ENCODE measurements at places on chromosomes 16 and 17.
A peak's percentile ranks its signal among the peaks of the same experiment; 100 is the strongest.

DNA sequence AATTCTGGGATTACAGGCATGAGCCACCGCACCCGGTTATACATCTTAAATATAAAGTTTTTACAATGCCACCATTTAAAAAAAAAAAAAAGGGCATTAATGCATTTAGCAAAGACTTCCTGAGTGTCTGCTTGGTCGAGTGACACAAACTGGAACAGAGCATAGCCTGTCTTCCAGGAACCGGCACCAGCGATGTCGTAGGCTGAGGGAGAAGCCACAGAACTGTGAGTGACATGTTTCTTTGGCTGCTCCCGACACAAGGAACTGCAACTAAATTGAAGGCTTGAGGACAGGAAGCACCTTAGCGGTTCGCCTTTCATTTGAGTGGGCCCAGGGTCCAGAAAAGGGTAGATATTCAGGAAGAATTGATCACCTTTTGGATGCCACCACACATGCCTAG, 717.8 kb downstream of the MAF start:
- DNase-seq: peak; percentile 35

DNA sequence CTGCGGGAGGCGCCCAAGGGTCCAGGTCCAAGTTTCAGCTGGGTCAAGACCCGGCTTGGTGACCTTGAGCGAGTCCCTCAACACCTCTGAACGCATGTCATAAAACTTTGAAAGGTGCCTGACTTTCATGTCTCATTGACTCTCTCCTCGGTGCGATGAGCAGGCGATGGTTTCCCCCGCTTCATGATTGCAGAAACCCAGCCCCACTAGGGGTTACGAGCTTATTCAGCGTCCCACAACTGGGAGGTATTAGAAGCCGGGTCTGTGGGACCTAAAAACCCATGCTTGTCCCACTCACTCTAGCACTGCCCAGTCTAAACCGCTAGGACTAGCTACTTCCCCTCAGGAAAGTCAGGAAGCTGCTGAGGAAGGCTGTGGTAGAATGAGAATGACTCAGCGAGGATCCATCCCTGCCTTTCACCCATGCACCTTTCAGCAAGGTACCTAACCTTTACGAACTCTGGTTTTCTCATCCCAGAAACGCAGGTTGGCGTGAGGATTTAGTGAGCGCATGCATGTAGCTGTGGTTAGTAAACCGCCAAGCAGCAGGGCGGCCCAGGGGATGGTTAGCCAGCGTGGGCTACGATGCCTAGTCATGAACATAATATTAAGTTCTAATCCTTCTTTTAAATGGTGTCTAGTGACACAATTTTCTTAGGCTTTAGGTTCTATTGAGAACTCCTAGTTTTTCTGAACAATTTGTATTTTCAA, 26.2 kb upstream of the RFFL start:
- peak; percentile 73 for DNase-seq

- DNase-seq: no peak
Measured at GRCh38 chr17:80216473-80217456, 3.4 kb downstream of the SGSH start.

DNA sequence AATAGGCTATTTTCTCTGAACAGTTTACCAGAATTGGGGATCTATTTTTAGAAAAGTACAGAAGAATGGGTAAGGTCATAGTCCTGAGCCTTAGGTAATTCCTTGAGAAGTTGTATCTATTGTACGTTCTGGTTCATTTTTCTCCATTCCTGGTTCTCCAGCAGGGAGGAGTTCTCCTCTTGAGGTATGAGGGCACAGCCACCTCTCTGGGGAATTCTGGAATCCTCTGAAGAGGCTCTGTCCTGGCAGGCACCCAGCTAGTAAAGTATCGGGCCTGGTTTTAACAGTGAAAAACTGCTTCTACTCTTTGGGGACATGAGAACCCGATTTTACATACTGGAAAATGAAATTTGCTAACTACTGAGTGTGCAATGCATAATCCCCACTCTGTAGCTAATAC, 19.6 kb upstream of the PMFBP1 start:
- DNase-seq: no peak

- no peak for DNase-seq
Measured at GRCh38 chr16:57141822-57142631, 43.8 kb downstream of the PSME3IP1 start.

DNA sequence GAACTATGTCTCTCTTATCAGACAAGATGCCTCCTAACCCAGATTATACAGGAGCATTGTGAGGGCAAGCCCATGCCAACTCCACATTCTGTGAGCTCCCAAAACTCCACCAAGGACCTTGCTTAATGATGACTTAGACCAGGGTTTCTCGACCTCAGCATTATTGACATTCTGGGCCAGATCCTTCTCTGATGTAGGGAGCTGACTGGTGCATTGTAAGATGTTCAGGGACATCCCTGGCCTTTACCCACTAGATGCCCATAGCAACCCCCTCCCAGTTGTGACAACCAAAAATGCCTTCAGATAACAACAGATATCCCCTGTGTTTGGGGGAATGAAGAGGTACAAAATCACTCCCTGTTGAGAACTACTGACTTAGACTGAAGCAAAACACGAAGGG, 43.6 kb downstream of the HOXB1 start:
- DNase-seq: no peak

GRCh38 chr17:7644775-7645174, 6.0 kb upstream of the ATP1B2 start:
- peak; percentile 67 for DNase-seq

DNA sequence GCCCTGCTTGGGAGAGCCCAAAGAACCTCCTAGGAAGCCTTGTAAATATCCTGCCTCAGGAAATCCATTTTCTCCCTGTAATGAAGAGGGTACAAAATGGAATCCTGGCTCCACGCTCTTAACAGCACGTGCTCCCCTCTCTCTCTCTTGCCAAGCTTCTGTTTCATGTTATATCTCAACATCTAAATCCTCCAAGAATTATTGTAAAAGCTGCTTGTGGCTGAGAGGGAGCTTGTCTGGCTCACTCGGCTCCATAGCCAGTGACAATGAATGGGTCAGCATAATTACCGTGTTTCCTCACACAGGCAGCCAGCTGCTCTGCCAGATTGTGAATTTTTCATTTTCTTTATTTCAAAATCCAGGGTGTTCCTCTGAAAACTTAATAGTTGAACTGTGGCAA, 317.8 kb downstream of the RBFOX1 start:
- no peak for DNase-seq

GRCh38 chr16:85639529-85640253, 26.6 kb downstream of the GSE1 start:
- DNase-seq: no peak

- DNase-seq: no peak
Measured at GRCh38 chr17:80413771-80414507, 1.0 kb upstream of the ENDOV start.

GRCh38 chr16:84647828-84648594, at the start of gene KLHL36:
KLHL36 (plus strand) TSS chr16:84648511; CDS start chr16:84650868, 2,357 bp downstream.
- DNase-seq: peak; percentile 72

DNA sequence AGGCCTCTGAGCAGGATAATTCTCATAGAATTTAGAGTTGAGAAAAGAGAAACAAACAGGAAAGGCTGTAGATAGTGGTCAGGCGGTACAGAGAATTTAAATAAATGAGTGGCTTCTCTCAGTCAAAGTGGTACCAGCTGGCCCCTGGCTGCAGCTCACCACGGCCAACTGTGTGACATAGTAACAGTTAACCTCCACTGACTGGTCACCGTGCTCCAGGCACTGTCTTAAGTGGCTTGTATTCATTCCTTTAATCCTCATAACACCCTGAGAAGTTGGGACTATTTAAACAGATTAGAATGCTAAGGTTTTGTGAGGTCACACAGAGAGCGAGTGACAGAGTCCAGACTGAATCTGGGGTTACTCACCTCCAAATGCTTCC, 108.9 kb downstream of the GNAO1 start:
- DNase-seq: no peak

- no peak for DNase-seq
Measured at GRCh38 chr16:12434567-12434966, 369.1 kb downstream of the CPPED1 start.

All from inflammatory macrophage (primary cell).